ENCODE measurements at places on chromosomes 4 and X.

- no peak for DNase-seq
Measured at GRCh38 chr4:136457004-136457403, 1075.3 kb downstream of the PCDH18 start.

- DNase-seq = no peak
Measured at GRCh38 chr4:99043346-99043745, 45.2 kb downstream of the ADH5 start.

DNA sequence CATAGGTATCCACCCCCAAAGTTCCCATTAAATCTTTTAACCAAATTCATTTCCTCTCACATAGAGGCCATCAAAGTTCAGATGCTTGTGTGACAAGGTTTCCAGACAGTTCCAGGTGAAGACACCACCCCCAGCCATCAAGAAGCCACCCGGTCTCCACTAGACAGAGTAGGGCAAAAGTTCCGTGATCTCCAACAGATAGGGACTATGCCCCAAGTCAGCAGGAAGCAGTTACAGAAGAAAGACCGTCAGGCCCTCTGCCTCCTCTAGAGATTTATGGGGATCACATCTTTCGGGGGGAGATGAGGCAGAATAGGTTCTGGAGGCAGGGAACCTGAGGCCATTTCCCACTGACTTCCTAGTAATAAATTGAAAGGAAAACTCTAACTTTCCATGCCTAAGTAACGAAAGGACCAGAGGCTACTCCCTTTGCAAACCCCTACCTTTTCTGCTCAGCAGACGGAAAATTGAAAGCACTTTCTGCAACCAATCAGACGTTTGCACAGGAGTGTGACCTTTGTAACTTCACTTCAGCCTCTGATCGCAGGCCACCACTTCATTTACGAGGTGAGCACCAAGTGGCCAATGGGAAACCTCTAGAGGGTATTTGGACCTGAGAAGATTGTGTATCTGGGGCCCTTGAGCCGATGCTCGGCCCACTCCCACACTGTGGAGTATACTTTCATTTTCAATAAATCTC is 18.5 kb upstream of the ZNF280C start:
- DNase-seq = no peak

GRCh38 chr4:3203971-3204431 is 45.0 kb upstream of the MSANTD1 start:
- DNase-seq = peak; percentile 51

GRCh38 chr4:121185960-121186359 is 21.8 kb upstream of the TNIP3 start:
- no peak for DNase-seq

DNA sequence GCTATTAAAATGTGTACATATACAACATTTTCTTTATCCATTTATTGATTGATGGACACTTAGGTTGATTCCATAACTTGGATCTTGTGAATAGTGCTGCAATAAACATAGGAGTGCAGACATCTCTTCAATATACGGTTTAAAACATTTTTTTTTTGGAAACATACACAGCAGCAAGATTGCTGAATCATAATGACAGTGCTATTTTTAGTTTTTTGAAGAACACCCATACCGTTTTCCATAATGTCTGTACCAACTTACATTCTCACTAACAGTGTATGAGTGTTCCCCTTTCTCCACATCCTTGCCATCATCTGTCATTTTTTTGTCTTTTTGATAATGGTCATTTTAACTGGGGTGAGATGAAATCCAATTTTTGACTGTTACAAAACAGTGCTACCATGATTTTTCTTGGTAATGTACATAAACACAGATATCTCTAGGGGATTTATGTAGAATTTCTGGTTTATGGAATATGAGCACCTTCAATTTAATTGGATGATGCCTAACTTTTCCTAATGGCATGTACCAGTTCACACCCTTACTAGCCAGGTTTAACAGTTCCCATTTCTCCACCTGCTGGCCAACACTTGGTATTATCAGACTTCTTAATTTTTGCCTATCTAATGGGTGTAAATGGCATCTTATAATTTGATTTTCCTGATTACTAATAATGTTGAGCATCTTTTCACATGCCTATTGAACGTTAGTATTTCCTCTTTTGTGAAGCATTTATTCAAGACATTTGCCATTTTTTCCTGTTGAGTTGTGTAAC is 21.0 kb upstream of the TMSB15B start:
- no peak for DNase-seq

DNA sequence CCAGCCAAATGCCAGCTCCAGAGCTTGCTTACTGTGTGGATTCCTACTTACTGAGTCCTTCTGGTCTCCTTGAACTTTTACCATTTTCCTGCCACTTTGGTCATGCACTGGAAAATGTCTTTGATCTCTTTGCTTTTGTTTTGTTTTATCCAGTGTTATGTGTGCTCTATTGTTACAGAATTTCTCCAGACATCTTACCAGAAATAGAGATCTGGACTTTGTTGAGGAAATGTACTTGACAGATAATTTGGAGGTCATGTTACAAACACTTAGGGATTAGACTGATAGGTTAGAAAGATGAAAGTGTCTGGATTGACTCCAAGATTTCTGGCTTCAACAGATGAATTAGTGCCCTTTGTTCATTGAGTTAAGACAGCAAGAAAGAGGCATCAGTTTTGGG is 5.7 kb upstream of the ZNF330 start:
- DNase-seq = no peak

DNA sequence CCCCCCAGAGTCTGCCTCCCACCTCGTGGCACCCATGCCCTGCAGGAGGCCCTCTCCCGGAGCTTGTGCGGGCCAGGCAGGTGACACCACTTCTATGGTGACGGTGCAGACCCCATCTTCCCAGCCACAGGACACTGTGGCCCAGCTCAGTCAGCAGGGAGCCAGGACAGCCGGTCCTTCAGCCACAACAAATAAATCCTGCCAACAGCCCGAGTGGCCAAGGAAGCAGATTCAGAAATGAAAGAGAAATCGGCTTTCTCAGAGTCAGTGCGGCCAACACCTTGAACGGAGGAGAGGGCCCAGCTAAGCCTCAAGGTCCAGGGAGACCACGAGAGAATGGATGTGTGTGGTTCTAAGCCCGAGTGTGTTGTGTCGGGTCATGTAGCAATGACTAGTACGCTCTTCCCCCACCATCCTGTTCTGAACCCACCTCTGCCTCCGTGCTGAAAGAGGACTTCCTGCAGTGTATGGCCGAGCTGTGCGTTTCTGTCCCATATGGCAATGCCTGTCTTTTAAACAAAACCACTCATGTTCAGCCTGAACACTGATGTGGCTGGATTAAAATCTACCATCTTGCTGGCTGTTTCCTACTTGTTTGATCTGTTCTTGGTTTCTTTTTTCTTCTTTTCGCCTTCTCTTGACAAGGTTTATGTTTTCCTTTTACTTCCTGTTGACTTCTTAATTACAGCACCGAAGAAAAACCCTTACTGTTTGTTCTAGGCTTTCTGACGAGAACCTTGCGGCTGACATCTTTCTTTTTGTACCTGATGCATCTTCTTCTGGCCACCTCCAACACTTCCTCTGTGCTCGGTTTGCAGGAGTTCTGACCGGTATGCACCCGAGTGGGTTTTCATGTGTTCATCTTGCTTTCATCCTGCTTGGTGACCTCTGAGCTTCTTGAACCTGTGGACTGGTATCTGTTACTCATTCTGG is 53.1 kb downstream of the GAK start:
- no peak for DNase-seq

GRCh38 chr4:140952717-140953116 is 180.6 kb downstream of the RNF150 start:
- no peak for DNase-seq

- no peak for DNase-seq
Measured at GRCh38 chr4:21011106-21011505, 310.8 kb downstream of the PACRGL start.

- DNase-seq = no peak
Measured at GRCh38 chr4:150999086-150999485, 16.0 kb downstream of the LRBA start.

- no peak for DNase-seq
Measured at GRCh38 chr4:71830-72229, 18.7 kb downstream of the ZNF595 start.

Data from left ventricle myocardium superior (tissue), 1 donor.